ENCODE measurements at places on chromosomes 5 and 9.

DNA sequence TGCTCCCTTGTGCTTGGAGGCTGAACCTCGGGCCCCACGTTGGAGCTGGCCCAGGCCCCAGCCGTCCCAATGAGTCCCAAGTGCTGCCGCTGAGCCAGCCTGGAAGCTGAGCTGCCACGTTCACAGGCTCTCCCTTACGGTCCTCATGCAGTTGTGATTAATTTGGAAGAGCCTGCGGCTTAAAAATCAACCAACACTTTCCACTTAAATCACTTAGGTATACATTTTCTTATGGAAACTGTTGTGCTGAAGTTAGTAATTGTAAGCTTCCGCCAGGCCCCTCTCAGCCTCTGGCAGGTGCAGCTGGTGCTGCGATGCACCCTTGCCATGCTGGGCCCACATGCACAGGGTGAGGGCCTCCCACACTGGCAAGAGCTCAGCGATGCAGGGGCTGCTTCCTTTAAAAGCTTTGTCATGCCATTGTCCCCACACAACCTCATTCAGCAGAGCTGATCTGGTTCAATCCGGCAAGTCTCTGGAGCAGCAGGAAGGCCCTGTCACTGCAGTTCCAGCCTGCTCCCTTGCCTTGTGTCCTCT lies 61.0 kb downstream of the IPPK start:
- no peak for DNase-seq

- peak; percentile 30 for DNase-seq
Observed at GRCh38 chr9:36268007-36268427, 9.8 kb upstream of the GNE start.

DNA sequence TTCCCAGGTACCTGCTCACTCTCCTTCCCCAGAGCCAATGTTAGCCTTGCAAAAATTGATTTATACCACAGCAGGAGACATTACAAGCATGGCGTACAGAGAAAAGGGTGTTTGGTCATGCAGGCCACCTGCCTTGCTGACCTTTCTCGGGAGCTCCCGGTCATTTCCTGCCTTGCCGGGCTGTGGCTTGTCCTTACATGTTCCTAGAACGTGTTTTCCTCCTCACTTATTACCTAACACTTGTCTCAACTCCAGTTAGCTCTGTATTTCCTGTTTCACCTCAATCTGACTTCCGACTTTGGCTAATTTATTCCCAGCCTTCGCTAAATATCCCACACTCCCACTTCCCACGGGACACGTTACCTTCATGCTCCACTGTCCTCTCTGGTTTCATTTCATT lies 282.5 kb downstream of the ICE1 start:
- no peak for DNase-seq

DNA sequence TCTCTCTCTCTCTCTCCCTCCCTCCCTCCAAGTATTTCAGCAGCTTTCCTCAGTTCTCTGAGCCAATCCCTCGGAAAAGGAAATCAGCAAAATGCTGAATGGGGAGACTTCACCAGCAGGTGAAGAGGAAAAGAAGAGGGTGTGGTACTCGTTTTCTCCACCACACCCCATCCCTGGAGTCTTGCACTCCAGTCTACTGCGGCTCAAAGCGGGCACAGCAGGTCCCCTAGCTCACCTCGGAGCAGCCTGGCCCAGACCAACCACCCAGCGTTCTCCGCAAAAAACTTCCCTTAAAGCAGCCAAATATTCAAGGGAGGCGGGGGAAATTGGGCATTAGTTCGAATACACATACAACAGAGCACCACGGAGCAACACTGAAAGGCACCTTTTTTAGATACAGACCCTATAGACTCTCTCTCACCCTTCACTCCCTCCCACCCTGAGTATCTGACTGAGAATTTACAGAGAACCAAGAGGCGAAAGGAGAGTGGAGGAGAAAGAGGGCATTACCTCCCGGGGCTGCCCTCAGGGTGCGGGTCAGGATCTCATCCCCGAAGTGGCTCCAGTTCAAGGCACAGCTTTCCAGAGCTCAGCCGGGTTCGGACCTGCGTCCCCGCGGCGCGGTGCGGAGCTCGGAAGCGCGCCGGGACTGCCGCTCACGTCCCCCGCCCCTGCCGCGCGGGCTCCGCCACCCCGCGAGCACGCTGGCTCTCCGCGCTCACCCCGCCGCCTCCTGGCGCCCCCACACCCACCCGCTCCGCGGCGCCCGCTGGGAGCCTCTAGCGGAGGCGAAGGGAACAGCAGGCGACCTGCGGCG lies 1638.5 kb upstream of the C9orf72 start:
- DNase-seq, result no peak

- no peak for DNase-seq
Observed at GRCh38 chr5:175785681-175786080, 85.7 kb upstream of the CPLX2 start.

GRCh38 chr9:112575107-112575506 lies 88.5 kb downstream of the KIAA1958 start:
- no peak for DNase-seq

GRCh38 chr9:98410185-98410697 lies 154.8 kb upstream of the TBC1D2 start:
- no peak for DNase-seq

DNA sequence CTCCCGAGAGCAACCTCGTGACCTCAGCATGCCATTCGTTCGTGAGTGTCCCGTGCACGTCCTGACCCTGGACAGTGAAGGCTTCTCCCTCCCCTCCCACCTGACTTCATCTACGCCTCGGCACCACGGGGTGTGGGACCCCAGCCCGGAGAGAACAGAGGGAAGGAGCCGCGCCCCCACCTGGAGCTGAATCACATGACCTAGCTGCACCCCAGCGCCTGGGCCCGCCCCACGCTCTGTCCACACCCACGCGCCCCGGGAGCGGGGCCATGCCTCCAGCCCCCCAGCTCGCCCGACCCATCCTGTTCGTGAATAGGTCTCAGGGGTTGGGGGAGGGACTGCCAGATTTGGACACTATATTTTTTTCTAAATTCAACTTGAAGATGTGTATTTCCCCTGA lies 38.3 kb upstream of the FCN2 start:
- no peak for DNase-seq

DNA sequence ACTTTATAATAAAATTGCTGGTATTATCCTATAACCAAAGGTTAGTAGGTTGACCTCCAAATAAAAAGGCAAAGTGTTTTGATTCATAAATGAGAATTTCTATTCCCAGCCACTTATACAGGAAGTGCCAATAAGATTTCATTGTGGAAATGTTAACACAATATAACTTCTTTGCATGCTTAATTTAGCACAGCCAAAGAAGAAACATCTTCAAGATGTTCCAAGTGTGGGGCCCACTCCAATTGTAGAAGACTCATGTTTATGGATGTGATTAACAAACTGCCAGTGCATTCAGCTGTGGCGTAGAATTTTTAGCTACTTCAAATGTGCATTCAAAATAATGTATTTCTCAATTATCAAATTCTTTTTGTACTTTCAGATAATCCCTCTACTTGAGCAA lies 402.3 kb downstream of the DEPDC1B start:
- DNase-seq, result no peak

GRCh38 chr5:7728076-7728475 lies 122.9 kb downstream of the CFAP90 start:
- no peak for DNase-seq
